ENCODE measurements at places on chromosomes 11 and 22.
A peak's percentile ranks its signal among the peaks of the same experiment; 100 is the strongest.

- DNase-seq = no peak
Measured at GRCh38 chr22:29654420-29654819, 51.0 kb downstream of the NF2 start.

- DNase-seq = no peak
Measured at GRCh38 chr11:88623531-88623930, 286.0 kb upstream of the CTSC start.

DNA sequence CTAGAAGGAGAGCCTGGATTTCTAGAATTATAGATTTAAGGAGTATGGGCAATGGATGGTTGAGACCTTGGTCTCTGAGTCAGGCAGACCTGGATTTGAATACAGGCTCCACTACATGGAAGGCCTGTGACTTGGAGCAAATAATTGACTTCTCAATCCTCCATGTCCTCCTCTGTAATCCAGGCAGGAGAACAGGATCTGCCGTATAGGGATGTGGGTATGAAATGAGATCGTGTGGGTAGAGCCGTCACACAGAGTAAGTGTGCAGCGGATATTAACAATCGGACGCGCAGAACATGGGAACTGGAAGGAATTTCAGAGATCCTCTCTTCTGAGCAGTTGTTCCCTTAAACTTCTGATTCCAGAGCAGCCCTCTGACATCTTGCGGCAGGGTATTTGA is 11.5 kb upstream of the TMPRSS13 start:
- DNase-seq = no peak

DNA sequence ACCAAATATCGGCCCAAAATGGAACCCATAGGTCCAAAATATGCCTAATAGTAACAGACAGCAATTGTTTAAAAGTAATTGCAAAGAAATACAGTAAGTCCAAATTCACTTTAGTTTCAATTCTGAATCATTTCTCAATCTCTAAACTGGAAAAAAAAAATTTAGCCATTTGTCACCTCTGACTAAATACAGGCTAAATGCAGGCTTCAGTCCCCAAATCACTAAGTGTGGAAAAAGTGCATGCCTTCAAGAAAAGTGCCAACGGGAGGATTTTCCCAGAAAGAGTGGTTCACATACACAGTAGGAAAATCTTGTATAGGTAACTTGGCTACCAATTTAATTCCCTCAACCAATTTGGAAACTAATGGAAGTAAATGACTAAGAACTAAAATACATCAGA is 35.7 kb downstream of the SIK3 start:
- DNase-seq = no peak

GRCh38 chr11:88307749-88308425 is 29.6 kb downstream of the CTSC start:
- no peak for DNase-seq

DNA sequence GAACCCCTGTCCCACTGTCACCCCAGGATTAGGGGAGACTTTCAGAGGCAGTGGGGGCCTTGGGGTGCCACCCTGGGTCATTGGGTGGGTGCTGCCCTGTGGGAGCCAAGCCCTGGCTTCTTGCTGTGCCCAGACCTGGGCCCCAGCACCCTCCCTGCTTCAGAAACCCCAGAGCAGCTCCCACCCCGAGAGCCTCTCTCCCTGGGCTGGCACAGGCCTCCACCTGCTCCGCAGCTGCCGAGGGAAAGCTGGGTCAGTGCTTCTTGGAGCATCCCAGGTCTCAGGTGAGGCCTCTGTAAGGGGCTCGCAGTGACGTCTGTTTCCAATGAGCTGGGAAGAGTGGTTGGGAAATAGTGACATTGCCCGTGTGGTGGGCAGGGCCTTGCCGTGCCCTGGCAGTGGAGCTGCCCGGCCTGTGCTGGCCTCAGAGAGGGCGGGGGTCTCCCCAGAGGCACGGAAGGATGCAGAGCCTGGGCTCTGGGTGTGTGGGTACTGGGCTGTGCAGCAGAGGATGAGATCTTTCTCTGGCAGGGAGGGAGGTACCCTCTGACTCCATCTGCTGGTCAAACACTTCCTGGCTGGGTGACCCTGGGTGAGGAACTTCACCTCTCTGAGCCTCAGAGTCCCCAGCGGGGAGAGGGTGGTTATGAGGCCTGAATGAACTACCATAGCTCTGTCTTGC is 23.0 kb downstream of the C22orf23 start:
- DNase-seq = peak; percentile 33

DNA sequence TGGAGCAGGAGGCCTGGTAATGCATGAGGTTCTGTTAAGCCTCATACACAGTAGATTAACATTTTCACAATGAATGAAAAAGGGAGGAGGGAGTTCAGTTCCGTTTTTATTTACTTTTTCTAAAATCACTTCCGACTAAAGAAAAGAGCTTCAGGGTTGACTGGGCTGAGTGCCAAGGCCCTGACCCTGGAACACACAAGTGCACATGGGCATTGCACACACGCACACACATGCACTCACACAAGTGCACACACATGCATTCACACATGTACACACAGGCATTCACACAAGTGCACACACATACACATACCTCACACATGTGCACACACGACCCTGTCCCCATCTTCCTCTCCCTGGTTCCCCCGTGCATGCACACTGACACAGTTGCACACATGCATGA is 303.3 kb downstream of the BRD1 start:
- DNase-seq = no peak

GRCh38 chr11:45834298-45834756 is 12.9 kb upstream of the CRY2 start:
- DNase-seq = no peak

- no peak for DNase-seq
Measured at GRCh38 chr11:83087035-83087434, 15.3 kb upstream of the RAB30 start.

- no peak for DNase-seq
Measured at GRCh38 chr11:44727114-44727372, 281 bp downstream of the TSPAN18 start.

GRCh38 chr11:122746050-122746478 is 90.5 kb downstream of the UBASH3B start:
- DNase-seq = peak; percentile 67

- no peak for DNase-seq
Measured at GRCh38 chr11:11725438-11725837, 103.6 kb upstream of the GALNT18 start.

GRCh38 chr11:128711136-128711535 is 17.3 kb downstream of the FLI1 start:
- no peak for DNase-seq

DNA sequence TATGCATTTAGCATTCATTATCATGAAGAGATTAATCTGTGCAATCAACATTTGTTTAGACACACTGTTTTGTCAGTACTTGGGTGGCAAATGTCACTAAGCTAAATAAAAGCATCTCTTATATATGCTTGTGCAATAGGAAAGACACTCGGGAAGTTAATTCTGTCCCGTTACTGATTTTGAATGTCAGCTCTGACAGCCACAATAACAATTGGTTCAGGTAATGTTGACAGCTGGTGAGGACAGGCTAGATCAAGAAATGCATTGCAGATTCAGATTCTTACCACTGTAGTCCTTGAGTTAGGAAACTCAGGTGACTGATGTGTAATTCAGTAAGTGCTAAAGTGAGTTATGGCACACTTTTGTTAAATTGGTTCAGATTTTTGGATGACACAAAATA is 523.8 kb upstream of the FAT3 start:
- no peak for DNase-seq

DNA sequence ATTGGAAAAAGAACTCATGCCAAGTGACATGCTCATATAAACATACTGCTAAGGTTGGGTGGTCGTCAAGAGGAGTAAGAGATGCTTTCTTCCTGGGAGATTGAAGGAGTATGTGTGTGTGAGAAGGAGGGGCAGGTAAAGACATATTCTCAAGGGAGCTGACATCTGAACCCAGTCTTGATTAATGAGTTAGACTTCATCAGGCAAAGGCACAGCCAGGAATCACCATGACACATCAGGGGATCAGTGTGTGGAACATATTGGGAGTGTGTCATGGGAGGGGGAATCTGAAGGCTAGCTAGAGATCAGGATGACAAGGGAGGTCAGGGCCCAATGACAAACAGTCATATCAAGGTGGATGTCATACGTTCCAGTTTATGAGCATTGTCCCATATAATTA is 14.9 kb downstream of the CNTF start:
- DNase-seq = no peak

Measured in CD4-positive, CD25-positive, alpha-beta regulatory T cell (primary cell).